ENCODE measurements at places on chromosomes 1 and 21.
A peak's percentile ranks its signal among the peaks of the same experiment; 100 is the strongest.

- no peak for DNase-seq
Measured at GRCh38 chr1:147539122-147539575, 2.2 kb upstream of the BCL9 start.

DNA sequence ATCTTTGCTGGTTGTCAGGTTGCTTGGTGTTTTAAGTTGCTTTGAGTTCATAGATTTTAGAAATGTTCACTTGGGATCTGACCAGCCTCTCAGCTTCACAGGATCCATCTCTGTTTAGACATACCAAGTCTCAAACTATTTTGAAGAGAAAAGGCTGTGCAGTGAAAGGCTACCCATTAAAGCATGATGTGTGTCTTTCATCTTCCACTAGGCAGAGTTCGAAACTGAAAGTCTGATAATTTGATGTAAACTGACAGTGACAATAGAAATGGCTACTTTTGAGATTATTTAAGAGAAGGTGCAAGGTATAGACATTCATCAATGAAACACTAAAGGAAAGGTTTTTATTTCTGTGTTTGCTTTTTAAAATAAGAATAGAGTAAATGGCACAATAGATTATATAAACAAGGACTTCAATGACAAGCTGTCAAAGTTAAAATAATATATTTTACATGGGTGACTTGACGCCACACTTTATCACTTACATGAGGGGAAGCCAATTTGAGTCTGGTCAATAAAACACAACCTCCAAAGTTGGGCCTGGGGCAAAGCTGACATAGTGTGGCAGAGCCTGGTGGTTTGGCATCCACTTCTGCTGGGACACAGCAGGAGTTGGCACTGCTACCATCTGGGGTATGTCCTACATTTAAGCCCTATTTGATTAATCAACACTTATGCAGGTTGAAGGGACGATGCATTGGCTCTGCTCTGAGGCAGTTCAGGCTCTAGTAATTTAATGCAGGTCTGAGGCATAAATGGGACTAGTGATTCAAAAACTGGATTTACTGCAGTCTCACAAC is 197.7 kb downstream of the CRB1 start:
- no peak for DNase-seq

GRCh38 chr1:76402128-76402527 is 327.6 kb downstream of the ST6GALNAC3 start:
- no peak for DNase-seq

DNA sequence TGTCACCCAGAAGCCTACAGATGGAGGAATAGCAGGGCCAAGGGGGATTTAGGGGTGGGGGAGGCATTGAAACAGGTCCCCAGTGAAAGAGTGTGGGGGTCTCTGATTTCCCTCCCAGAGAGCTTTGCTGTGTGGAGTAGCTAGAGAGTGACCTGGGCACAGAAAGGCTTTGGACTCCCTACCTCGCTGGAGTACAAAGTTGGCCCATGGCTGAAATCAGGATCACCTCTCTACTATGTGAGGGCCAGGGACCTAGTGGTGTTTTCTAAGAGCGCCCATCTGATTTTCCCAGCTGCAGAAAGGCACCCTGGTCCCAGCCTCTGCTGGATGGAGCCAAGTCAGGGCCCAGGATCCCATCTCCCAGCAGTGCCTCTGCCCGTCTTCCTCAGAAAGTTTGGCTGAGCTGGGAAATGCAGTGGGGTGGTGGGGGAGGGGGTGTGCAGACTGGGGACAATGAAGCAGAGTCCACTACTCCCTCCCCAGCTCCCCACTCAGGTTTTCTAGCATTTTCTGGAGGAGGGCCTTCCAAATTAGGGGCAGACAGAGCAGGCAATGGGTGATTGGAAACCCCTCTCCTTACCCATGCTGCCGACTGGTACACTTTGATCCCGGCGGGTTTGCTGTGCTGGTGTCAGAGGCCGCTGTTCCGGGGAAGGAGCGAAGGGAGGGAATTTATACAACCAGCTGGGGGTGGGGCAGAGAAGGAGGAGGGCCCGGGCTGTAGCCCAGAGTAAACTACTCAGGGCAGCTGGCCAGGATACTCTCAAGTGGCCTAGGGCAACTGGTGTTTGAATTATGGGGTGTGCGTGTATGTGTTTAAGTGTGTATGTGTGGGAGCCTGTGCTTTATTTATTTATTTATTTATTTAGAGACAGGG is at the start of gene SELENBP1:
Gene SELENBP1 (minus strand): TSS at position 648 of the 877 bp plus-strand sequence. CDS start 64 bp downstream, at position 584.
- peak; percentile 76 for DNase-seq

DNA sequence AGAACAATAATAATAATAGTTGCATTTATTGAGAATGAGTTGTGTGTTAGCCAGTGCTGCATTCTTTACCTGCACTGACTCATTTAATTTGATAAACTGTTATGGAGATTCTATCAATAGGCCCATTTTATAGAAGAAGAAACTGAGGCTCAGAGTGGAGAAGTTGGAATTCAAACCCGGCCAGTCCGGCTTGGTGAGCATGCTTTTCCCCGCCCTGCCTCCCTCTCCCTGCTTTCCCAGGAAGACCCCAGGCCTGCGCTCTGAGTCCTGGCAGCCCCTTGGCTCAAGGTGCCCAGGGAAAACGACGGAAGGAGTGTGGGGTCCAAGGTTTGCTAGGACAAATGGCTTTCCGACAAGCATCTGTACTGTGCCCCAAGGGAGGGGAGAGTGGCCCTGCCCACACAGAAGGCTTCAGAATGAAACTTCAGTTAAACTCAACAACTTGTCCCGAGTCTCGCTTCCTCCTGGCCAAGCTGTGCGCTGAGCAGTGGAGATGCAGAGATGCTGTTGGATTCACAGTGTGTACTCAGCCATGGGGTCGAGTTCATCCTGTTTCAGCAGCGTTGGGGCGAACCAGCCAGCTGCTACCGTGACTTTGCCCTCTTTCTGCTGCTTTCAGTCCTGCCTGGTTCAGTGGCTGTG is 23.3 kb upstream of the PADI6 start:
- no peak for DNase-seq

GRCh38 chr1:10856176-10856683 is 59.8 kb upstream of the CASZ1 start:
- DNase-seq = peak; percentile 60

Measured in left forelimb (tissue), 1 donor.